ENCODE measurements at places on chromosomes 6 and 20.

DNA sequence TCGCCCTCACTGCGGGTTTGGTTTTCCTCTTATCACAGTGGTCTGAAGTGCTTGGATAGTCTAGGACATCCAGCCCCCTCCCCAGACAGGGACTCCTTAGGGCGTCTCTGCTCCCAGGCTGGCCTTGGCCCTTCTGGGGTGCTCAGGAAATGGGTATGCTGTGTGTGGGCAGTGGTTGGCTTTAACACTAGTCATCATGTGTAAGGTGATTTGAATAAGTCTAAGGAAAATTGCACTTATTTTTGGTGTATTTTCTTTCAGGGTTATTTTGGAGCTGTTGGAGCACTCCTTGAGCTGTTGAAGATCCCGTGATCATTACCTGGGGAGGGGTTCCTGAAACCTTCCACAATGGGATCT is 33.8 kb downstream of the PANK2 start:
- no peak for DNase-seq

GRCh38 chr6:132004668-132005067 is 53.5 kb upstream of the CCN2 start:
- no peak for DNase-seq

DNA sequence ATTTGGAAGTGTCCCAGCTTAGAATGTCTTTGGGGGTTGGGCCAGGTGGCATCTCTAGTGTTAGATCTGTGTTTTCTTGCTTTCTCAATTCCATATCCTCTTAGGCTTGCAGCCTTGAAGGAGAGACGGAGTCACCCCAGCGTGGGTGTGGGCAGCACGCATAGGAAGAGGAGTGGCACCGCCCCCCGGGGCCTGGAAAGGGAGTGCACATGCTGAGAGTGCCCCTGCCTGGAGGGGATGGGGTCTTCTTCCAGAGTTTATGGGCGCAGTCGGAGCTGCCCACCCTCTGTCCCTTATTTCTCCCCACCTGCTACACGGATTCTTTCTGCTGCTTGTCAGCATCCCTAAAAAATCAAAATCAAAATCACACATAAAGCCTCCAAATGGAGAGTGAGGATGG is 309.7 kb downstream of the QKI start:
- DNase-seq, result no peak

GRCh38 chr6:90110971-90111370 is 185.7 kb downstream of the BACH2 start:
- peak; percentile 50 for DNase-seq

GRCh38 chr6:75446241-75446880 is 47.2 kb downstream of the FILIP1 start:
- no peak for DNase-seq

DNA sequence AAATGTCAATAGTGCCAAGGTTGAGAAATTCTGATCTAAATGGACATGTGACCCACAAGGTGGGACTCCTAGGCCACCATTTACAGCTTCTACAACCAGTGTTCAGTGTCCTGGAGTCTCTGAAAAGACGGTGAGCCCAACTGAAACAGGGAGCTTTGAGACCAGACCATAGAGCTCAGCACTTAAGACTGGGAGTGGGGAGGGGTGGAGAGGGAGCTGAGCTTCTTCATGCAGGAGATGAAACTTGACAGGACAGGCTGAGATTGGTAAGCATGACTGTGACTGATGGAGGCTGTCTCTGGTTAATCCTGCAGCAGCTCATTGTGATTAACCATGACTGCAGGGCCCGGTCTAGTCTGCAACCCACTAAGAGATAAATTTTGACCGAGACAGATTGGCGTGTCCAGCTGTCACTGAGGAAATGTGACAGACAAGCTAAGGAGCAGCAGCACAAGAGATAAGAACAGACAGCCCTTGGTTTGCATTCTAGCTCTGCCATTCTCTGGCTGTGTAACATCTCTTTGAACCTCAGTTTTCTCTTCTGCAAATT is 1.4 kb upstream of the AAR2 start:
- DNase-seq, result no peak

GRCh38 chr6:38118791-38119365 is 299.4 kb downstream of the ZFAND3 start:
- no peak for DNase-seq

GRCh38 chr20:63317601-63318291 is 24.8 kb downstream of the COL20A1 start:
- DNase-seq, result no peak

- no peak for DNase-seq
Observed at GRCh38 chr6:94735270-94735669, 842.1 kb upstream of the MANEA start.

GRCh38 chr20:11791835-11792567 is 125.7 kb upstream of the BTBD3 start:
- no peak for DNase-seq

DNA sequence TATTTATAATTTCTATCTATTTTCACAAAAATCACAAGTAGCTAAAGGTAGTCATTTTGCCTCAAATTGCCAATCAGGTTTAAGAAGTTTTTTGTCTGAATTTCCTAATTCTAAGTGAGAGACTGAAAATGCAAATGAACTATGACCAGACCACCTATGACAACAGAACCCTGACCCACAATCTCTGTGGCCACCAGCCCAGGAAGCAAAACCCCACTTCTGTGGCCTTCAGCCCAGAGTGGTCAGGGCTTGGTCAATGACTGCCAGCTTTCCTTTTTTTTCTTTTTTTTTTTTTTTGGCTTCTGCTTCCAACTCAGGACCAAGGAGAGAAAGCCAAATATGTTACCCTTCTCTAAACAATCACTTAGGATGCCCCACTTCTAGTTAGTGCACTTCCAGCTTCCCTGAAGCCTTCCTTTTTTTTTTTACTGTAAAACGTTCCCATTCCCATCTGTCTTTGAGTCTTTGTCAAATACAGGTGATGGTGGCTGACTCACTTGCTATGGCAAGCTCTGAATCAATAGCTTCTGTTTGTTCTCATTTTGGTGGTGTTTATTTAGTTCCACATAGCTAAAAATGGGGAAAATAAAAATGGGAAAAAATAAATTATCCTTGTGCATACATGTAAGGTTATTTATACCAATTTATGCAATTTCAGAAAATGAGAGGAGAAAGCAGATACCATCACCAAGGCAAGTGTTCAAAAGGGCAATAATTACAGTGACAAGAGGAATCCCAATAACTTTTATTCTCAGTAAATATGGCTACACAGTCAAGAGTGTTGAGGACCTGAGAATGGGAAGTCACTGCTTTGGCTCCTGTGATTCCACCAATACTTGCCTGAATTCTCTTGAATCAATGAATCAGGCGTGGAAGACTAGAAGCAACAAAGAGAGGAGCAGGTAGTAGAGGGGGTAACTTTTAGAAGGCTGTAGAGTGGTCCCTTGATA is 170.3 kb upstream of the PDE7B start:
- no peak for DNase-seq

- no peak for DNase-seq
Observed at GRCh38 chr20:40489886-40490285, 199.2 kb downstream of the MAFB start.

DNA sequence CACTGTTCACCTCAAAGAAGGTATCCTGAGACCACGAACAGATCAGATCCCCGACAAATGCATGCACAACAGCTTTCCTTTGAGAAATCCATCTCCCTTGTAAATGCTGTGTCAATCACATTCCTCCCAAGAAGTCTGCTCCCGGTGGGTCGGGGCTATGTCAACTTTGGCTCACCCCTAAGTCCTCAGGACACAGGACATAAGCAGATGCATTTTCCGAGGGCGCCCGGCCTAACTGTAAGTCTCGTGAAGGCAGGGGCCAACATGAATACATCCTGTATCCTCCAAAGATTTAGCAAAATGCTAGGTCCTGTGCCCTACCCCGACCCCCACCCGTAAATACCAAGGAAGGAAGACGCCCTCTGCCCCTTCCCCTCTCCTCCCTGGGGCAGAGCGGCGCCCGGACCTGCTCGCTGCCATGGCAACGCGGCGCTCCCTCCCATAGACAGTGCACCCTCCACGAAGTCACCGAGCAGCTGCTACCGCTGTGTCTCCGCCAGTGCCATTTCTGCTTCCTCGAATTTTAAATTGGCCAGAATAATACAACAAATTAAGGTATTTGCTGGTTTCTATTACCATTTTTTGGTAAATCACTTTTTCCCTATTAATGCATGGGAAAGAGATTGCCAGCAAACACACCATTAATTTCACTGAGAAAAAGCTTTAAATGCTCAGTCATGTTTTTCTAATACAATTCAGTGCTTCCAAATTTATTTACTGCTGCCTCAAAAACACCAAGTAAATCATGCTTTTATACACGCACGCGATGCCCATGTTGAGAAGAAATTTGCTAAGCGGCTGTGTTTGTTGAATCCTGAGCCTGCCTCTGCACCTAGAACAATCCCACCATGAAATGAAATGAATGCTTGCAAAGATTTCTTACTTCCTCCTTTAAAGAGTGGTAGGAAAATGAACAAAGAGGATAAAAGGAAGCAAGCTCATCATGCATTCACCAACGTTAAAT is 100.6 kb downstream of the PCSK2 start:
- no peak for DNase-seq

DNA sequence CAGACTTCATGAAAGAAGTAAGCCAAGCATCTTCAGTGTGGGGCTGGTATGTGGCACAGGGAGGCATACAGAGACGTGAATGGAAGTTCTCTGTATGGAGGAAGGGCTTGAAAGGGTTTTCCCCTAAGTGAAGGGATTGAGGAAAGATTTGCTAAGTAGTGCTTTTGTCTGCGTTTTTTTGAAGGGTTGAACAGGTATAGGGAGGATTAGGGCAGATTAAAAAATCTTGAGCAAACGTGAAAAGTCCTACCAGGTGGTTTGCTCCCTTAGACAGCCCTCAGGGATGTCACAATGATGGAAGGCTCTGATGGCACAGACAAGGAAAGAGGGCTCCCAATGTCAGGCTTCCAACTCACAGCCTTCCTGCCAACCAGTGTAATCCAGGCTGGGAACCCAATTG is 181.7 kb upstream of the TAB2 start:
- no peak for DNase-seq

GRCh38 chr6:17388365-17388764 is 5.0 kb upstream of the CAP2 start:
- DNase-seq, result no peak

DNA sequence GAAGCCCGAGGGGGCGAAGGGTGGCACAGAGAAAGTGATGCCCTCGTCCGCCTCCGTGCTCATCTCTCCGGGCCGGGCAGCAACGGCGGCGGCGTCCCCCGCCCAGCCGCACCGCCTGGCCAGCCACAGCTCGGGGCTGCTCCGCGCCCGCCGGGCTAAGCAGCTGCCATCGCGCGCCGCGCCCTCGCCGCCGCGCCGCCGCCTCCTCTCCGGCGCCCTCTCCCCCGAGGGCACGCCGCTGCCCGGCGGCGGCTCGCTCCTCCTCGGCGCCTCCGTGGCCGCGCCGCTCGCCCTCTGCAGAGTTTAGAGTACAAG is 225 bp downstream of the MAP3K5 start:
- DNase-seq, result no peak

- no peak for DNase-seq
Observed at GRCh38 chr20:52405417-52405816, 213.8 kb upstream of the ZFP64 start.

DNA sequence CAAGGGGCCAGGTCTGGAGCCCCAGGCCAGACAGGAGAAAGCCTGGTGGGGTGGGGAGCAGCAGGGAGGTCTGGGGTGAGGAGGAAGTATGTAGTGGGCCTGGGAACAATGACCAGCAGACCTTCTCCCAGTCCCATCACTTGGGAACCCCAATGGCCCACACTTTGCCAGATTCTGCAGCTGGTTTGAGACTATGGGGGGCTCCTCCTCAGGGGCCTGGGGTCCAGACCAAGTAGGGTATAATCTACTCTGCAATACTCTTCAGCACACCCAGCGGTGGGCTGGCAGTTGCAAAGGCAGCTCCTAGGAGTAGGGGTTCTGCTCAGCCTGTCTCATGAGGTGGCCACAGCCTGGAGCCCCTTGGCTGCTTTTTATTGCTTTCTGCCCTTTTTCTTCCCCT is 52.8 kb downstream of the NPEPL1 start:
- DNase-seq, result no peak

DNA sequence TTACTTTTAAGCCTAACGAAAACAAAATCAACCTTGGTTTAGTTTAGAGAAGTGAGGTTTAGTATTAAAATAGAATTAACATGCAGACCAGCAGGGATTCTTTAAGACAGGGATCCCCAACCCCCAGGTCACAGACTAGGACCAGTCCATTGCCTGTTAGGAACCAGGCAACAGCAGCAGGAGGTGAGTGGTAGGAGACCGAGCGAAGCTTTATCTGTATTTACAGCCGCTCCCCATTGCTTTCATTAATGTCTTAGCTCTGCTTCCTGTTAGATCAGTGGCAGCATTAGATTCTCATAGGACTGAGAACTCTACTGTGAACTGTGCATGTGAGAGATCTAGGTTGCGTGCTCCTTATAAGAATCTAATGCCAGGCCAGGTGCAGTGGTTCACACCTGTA is 225.9 kb downstream of the NKAIN2 start:
- DNase-seq, result no peak

- DNase-seq, result no peak
Observed at GRCh38 chr6:41344876-41345275, 9.5 kb downstream of the NCR2 start.

DNA sequence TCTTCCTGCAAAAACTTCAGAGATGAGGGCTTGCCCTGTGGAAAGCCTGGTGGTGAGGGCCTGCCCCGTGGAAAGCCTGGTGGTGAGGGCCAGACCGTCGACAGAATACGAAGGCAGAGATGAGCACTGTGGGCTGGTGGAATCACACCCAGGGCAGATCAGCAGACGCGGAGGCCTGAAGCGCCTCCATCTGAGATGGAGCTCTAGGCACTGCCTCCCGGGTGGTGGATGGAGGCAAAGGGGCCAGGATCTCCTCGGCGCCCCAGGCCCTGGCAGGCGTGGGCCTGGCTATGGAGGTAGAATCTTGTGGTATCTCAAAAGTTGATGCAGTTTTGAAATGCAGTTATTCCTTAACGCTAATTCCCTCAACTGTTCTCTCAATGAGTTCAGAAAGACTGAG is 104.8 kb downstream of the PSMB1 start:
- DNase-seq, result no peak

GRCh38 chr20:21312813-21313474 is 9.8 kb downstream of the XRN2 start:
- no peak for DNase-seq

GRCh38 chr6:96301781-96302180 is 219.8 kb upstream of the UFL1 start:
- DNase-seq, result no peak

DNA sequence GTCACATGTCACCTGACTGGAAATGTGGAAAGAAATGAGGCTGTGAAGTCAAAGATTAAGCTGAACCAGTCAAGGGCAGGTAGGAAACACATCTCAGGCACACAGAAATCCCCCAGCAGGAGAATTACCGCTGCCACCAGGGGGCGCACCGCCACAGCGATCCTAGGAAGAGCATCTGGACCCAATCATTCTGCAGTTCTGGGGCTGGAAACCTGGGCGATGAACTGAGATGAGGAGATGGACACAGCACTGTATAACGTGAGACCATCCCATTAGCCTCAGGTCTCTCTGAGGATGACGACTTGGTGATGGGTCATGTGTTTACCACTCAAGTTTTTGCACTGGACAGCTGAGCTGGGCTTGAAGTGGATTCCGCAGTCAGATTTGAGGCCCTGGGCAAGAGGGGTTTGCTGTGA is 6.5 kb upstream of the SLC24A3 start:
- DNase-seq, result peak; percentile 48

- DNase-seq, result no peak
Observed at GRCh38 chr6:31037169-31037568, 26.9 kb downstream of the MUC22 start.
